Heart right ventricle (tissue), 16 donors: ENCODE measurements at places on chromosomes 2 and 18. TPM values are rescaled to one million over a fixed set of nuclear protein-coding genes. Genes with fewer than 3 reads are reported as not detected.

Gene CCDC178
- not detected for total RNA-seq

Gene FAM168B
- 75.4 TPM for total RNA-seq

Gene FAP
- total RNA-seq = 1.7 TPM

Gene DAW1
- not detected for total RNA-seq

Gene TTN
- 4,141 TPM for total RNA-seq

Gene CETN1
- total RNA-seq = not detected

Gene COL4A4
- total RNA-seq = 11.4 TPM

Gene IL1RL1
- total RNA-seq = 1.0 TPM
